KBM-7 (cell line): ENCODE measurements at places on chromosomes 6 and 20.

- no peak for DNase-seq
Observed at GRCh38 chr6:137761072-137761471, 106.0 kb upstream of the TNFAIP3 start.

DNA sequence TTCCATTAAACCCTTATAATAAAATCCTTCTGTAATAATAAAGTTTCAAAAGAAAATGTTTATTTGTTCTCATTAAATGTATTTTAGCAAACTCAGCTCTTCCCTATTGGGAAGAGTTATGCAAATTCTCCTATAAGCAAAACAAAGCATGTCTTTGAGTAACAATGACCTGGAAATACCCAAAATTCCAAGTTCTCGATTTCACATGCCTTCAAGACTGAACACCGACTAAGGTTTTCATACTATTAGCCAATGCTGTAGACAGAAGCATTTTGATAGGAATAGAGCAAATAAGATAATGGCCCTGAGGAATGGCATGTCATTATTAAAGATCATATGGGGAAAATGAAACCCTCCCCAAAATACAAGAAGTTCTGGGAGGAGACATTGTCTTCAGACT, 3.8 kb downstream of the IL17A start:
- DNase-seq, result no peak

GRCh38 chr6:13508711-13509705, 21.6 kb upstream of the GFOD1 start:
- no peak for DNase-seq

GRCh38 chr6:33702345-33702977, 9.0 kb downstream of the UQCC2 start:
- DNase-seq, result peak; percentile 47

- DNase-seq, result no peak
Observed at GRCh38 chr20:11296221-11296620, 621.5 kb upstream of the BTBD3 start.

DNA sequence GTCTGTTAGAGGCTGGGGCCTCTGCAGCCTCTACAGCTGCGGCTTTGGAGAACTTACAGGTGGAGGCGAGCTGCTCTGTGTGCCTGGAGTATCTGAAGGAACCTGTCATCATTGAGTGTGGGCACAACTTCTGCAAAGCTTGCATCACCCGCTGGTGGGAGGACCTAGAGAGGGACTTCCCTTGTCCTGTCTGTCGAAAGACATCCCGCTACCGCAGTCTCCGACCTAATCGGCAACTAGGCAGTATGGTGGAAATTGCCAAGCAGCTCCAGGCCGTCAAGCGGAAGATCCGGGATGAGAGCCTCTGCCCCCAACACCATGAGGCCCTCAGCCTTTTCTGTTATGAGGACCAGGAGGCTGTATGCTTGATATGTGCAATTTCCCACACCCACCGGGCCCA, 2.6 kb downstream of the TRIM39 start:
- DNase-seq, result no peak

GRCh38 chr6:30562470-30563425, 5.7 kb downstream of the PRR3 start:
- DNase-seq, result no peak

- DNase-seq, result no peak
Observed at GRCh38 chr6:7042654-7043545, 64.9 kb upstream of the RREB1 start.

DNA sequence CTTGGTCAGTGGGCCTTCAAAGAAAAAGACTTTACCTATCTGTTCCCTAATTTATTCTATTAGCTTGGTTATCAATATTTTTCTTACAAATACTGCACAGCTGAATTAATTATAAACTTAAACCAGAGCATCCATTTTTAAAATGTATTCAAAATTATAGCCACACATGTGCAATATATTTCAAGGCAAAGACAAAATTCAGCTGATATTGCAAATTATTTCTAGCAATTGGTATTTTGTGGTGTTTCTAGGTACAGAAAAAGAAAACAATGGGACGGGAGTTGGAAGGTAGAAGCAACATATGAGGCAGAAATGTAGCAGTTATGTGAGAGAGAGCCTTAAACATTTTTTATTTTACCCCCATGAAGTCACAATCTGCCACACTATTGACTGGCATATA, 64.9 kb downstream of the MAP3K7 start:
- no peak for DNase-seq

GRCh38 chr6:55882718-55883569, 7.6 kb upstream of the BMP5 start:
- no peak for DNase-seq

GRCh38 chr6:135088818-135089809, 34.5 kb upstream of the HBS1L start:
- peak; percentile 42 for DNase-seq

GRCh38 chr20:7366189-7366588, 574.1 kb downstream of the HAO1 start:
- no peak for DNase-seq

- DNase-seq, result no peak
Observed at GRCh38 chr20:32263398-32263954, 14.0 kb upstream of the KIF3B start.

DNA sequence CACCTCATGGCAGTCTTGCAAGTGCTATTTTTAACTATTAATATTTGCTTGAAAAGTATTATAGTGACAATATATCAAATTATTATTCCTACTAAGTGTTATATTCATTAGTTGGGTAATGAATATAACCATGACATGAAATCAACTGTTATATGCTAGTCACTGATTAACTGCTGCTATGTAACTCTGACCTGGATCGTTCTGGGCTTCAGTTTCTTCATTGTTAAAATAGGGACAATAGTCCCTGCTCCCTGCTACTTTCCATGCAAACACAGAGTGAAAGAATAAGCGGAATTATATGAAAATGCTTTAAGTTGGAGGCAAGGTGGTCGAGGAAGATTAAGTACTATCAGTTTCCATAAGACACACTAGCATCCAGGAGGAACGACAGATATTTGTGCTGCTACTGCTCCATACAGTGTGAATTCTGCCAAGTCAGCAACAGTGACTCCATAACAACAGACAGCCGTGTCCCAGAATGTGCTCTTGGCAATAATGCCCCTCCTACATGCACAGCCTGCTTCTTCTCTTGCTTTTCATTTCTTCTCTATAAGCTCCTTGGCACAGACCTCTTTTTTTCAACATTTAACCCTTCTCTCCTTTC, 107.2 kb downstream of the CHD6 start:
- no peak for DNase-seq

DNA sequence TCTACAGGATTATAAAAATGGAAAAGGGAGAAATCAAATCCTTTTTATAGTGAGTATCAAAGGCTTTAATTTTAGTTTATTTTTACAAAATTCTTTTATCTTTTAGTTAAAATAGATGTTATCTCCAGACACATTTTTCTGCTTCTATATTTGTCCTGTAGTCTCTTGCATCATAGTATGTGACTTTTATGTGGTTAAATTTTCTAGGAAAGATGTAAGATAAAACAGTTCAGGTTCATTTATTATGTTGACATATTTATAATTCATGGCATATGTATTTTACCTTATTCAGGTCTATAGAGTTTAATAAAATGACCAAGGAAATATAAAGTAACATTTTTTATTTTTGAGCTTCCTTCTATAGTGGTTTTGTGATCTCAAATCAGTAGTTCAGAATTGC, 52.7 kb upstream of the PRL start:
- DNase-seq, result no peak

DNA sequence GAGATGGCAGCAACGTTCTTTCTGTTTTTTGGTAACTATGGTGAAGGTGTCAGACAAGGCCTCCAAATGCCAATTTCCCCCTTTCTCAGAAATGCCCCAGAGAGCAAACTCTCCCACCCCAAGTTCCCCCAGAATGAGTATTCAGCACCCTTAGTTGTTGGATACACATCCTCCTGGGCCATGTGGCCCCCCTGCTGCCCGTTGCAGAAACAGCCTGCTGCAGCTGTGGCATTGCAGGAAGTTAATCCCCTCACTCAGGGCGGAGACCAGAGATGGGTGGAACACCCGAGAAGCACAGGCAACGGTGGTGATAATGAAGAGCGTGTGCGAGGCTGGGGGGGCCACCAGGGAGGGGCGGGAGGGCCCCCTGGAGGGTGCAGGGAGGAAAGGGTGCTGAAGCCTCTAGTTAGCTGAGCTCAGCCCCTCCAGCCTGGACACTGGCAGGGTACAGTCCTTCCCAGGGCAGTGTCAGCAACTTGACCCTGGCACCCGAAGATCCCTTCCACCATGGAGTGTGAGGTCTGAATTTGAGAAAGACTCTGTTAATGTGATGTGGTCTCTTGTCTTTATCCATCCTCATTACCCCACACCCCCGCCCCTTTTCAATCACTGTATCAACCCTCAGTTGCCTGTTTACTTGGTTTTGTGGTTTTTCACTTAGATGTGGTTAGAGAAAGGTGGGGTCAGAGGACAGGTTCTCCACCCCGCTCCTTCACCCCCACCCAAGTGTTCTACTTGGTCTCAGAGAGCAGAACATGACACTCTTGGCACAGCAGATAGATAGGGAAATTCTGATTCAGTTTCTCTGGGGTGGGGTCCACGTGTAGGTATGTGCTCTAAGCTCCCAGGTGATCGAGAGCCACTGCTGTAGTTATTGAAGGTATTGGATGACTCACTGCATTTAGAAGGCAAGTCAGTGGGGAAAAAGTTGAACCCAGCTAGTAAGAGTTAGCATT, 208.8 kb upstream of the SUPT3H start:
- peak; percentile 14 for DNase-seq

DNA sequence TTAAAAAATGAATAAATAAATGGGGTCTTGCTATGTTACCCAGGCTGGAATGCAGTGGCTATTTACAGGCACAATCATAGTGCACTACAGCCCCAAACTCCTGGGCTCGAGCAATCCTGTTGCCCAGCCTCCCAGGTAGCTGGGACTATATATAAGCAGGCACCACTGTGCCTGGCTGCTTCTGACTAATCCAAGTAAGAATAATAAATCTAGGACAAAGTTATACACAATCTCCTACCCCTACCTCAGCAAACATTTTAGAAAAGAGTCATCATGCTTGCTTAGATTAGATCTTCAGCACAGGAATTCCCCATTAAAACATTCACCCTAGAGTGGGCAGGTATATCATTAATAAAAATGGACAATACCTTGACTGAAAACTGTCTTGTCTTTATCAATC, 124.6 kb downstream of the REV3L start:
- no peak for DNase-seq

DNA sequence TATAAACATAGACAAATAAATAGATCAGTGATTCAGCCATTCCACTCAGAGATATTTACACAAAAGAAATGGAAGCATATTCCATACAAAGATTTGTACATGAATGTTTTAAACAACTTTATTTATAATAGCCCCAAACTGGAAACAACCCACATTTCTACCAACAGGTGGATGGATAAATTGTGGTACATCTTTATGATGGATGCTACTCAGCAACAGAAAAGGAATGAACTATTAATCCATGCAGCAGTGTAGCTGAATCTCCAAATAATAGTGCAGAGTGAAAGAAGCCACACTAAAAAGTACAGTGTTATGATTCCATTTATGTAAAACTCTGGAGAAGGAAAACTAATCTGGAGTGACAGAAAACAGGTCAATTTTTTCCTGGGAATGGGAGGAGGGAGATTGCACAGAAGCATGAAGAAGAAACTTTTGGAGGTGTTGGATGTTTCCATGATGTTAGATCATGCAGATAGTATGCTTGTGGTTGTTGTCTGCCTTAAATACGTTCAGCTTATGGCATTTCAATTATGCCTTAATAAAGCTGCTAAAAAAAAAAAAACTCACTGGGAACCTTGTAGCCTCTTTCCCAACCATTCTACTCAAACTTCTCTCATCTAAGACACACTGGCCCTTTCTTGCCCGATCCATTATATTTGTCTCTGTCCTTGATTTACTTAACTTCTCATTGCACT, 100.9 kb downstream of the PPP1R14C start:
- DNase-seq, result no peak

GRCh38 chr6:111150577-111150976, 63.3 kb downstream of the SLC16A10 start:
- no peak for DNase-seq

GRCh38 chr6:36754582-36755434, 57.2 kb downstream of the RAB44 start:
- DNase-seq, result no peak

DNA sequence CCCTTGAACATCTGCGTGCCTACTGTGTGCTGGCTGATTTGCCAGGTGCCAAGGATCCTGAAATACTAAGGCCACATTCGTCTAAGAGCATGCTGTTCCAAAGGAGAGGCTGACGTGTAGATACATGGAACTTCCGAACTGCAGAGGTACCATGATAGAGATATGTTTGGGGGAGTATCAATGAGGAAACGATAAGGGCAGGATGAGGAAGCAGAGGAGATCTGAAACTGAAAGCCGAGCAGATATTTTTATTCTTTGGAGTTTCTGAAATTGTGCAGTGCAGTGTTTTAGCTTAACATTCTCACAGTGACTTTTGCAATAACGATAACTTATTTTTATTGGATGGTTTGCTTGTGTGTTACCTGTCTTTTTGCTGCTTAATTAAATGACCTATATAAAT, 24.3 kb downstream of the BMP6 start:
- no peak for DNase-seq

GRCh38 chr6:134535831-134536230, 217.9 kb upstream of the SGK1 start:
- DNase-seq, result no peak

- no peak for DNase-seq
Observed at GRCh38 chr6:163773646-163774045, 359.1 kb downstream of the QKI start.

GRCh38 chr6:31826793-31827285, 699 bp upstream of the HSPA1B start:
- no peak for DNase-seq

GRCh38 chr6:130890521-130890971, 63.3 kb downstream of the SMLR1 start:
- no peak for DNase-seq

DNA sequence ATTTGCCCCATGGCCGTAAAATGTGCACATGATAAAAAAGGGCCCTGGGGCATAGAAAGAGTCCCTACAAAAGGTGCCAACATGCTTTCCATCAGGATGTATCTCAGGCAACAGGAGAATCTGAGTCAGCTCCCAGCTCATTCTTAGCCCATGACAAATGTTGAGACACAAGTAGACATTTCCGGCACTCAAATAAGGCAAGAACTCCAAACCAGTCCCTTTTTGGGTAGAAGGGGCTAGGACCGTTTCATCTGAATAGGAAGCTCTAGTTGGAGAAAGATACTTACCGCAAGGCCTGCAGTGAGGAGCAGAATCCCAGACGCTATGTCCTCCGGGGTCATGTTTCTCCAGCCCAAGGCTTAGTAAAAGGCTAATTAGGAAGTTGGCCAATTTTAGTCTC, 261.0 kb upstream of the RIN2 start:
- DNase-seq, result no peak

GRCh38 chr6:156190270-156190669, 586.9 kb upstream of the ARID1B start:
- no peak for DNase-seq

DNA sequence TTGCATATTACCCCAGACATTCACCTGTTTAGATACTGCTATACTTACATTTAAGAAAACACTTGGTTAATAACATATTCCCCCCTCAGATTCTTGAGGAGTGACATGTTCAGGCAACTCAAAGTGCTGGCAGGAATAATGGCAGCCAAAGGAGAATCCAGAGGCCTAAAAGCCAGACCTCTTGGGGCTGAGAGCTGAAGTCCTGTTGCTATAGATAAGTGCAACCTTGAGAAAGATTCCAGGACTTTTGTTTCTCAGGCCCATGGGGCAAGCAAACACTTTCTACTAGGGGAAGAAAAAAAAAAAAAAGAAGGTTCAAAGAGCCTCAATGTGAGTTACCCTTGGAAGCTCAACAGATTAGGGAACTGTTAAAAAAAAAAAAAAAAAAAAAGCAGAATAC, 132.8 kb upstream of the BEND3 start:
- DNase-seq, result no peak

- no peak for DNase-seq
Observed at GRCh38 chr20:2114990-2115681, 13.5 kb downstream of the STK35 start.

- no peak for DNase-seq
Observed at GRCh38 chr6:118122161-118122725, 215.2 kb downstream of the SLC35F1 start.
